ELF-1 (cell line): ENCODE measurements at places on chromosomes 4 and X.

- DNase-seq = no peak
Measured at GRCh38 chr4:48360285-48361011, 19.1 kb downstream of the SLAIN2 start.

- DNase-seq = no peak
Measured at GRCh38 chrX:153968255-153968654, 3.4 kb downstream of the HCFC1 start.

DNA sequence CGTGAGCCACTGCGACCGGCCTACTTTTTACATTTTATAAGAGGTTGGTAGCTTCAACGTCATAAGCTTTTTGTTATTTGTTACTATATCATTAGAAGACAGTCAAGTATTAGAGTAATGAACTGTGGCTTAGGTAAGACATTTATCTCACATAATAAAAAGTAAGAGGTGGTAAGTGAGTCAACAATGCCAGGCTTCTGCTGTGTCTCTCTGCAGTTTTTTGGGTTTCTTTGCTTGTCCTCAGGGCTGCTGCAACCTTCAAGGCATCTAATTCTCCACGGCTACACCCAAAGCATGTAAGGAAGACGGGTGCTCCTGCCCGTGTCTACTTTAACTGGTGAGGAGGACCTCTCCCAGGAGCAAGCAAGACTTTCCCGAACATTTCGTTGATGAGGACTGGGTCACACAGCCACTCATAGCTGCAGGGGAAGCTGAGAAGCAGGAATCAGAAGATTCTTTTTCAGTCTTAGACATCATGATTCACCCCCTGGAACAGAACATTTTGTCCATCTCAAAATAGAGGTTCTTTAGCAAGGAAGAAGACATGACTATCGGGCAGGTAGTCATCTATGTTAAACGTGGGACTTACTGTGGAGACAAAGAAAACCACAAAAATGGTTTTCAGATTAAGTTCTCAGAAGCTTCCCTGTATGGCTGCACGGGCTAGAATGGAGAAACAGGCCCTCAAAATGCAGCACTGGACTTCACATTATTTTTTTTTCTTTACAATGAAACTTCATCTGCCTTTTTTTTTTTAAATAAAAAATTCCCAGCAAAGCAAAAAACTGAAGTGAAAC is 13.0 kb upstream of the RHOH start:
- DNase-seq = no peak

DNA sequence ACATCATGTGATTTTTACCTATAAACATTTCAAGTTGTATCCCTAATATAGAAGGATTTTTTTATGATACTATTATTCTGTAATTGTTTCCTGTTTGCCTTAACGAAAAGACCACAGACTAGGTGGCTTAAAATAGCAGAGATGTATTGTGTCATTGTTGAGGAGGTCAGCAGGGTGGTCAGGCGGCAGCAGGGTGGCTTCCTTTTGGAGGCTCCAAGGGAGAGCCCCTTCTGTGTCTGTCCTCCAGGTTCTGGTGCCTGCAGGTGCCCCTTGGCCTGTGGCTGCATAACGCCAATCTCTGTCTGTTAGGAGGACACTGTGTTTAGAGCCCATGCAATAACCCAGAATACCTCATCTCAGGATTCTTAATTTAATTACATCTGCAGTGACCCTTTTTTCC is 118.1 kb downstream of the TBL1X start:
- DNase-seq = no peak

- DNase-seq = peak; percentile 59
Measured at GRCh38 chrX:139691843-139692505, 16.0 kb downstream of the MCF2 start.

DNA sequence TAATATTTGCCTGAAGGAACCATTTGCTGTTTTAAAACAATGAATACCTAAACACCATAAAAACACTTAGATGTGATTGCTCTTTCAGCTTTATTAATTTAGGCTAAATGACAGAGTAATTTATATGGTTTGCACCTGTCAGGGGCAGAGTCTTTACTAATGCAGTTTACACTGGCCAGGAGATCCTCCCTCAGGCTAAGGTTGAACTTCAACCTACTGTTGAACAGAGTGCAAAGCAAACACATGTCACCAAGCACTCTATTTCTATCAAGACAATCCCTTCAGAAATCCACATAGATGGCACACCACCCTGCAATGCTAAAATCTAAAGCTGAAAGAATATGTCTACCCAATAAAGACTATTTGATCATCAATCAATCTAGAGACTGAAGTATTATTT is 147.3 kb downstream of the KLHL13 start:
- DNase-seq = no peak

GRCh38 chr4:97142893-97143292 is 1000.4 kb downstream of the STPG2 start:
- DNase-seq = no peak

DNA sequence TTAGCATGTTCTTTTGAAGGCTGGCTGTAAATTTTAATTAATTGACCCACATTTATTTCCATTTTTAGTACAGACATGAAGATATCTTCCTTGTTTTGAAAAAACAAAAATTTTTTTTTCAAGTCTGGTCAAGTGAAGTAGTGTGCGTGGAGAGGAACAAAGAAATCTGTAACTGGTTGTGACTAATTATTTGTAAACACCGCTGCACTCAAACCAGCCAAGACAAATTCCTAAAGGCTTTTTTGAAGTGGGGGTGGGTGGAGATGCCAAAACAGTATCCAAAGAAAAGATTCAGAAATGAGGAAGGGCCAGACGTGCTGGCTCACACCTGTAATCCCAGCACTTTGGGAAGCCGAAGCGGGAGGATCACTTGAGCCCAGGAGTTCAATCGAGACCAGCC is 88.3 kb downstream of the SHROOM2 start:
- DNase-seq = no peak

- no peak for DNase-seq
Measured at GRCh38 chr4:27986476-27986875, 1125.8 kb downstream of the STIM2 start.

DNA sequence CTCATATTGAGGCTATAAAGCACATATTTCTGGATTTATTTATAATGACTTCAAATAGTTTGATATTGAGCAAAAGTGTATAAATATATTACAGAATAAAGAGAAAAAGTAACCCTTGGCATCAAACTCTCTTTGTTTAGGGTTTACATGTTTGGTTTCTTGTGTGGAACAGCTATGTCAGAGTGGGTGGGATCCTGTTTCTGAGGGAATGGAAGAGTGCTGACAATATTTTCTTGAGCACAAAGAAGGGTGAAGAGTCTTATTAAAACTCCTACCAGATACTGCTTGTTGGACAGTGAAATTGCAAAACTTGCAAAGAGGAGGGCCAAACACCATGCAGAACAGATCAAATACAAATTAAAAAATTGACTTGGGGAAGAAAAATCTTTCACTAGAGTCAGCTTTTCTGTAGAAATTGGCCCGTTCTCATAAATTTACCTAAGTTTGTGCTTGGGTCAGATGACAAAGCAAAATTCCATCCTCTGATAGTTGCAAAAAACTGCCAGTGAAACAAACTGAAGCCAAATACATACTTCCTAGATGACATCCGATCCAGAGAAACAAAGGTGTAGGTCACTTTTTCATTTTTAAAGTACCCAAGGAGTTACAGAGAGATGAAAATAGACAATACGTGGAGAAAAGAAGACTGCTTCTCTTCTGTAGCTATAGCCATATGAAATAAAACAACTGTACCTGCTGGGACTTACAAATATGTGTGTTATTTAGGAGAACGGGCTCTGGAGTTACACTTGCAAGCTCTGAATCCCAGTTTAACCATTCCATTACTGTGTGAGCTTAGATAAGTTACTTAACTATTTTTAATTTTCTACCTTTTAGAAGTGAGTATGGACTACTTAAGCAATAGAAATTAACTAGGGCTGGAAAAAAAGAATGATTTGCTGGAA is 133.3 kb downstream of the MAML3 start:
- DNase-seq = no peak

DNA sequence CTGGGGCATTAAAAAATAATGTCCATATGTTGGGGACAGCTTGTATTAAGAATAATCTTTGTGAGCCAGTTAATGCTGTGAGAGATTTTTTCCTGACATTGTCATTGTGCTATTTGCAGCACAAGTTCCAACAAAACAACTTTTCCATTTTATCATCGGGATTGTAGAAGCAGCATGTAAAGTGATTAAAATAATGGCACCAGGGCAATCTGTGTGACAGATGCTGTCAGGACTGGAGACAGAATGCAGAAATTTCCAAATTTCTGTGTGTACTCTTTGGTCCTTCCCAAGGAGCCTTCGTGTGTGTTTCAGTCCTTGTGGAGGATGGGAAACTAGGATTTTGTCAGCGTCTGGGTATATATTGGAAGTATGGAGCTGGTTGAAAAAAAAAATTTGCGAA is 101.5 kb upstream of the LIMCH1 start:
- DNase-seq = no peak

DNA sequence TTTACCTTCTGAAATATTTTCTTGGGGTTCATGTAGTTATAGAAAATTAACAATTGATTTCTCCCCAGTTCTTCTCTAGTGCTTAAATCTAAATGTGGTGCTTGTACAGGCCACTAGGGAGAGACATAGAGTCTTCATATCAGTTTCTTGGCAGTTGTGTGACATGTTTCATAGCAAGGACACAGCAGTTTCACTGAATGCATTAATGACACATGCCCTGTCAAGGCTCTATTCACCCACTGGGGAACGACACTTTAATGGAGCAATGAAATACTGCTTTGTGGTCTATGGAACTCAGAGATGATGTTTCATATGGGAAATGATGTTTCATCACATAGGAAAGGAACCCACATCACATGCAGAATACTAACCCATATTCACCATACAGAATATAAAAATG is 2.8 kb downstream of the VEGFC start:
- no peak for DNase-seq

- peak; percentile 8 for DNase-seq
Measured at GRCh38 chr4:37132351-37132974, 112.1 kb upstream of the NWD2 start.

DNA sequence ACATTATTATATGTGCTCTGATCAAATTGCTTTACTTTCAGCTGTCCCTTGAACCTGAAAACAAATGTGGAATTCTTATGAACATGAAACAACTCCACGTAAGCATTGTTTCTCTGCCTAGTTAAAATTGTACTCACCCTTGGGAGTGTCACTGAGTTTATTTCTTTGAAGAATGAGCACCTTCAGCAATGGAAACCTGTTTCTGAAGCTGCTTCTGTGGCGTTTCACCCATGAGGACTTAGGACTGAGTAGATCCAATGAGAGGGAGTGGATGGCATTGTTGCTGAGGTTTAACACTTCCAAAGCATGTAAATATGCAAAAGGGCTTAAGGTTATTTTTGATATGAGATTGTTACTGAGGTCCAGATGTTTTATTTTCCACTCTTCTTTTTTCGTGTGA is 3.2 kb downstream of the LRRC66 start:
- no peak for DNase-seq

GRCh38 chr4:23038626-23039491 is 346.1 kb downstream of the GBA3 start:
- DNase-seq = no peak

DNA sequence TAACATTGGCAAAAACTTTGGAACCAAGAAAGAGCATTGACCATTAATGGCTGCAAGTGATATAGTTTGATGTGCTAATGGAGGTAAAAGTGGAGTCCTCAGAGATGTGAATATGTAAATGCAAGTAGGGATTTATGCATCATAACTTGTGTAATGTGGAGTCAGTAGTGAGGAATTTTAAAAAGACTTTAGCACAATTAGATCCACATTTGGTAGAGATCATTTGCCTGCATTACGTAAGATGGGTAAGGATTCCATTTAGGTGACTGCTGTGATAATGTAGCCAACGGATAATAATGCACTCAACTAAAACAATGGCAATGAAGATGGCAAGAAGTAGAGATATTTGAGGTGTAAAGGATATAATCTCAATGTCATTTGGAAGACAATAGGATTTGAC is 1128.4 kb downstream of the ADGRL3 start:
- no peak for DNase-seq

GRCh38 chr4:73895201-73896175 is 26.3 kb downstream of the CXCL1 start:
- DNase-seq = no peak

GRCh38 chr4:5084911-5085475 is 33.7 kb downstream of the STK32B start:
- DNase-seq = no peak

GRCh38 chrX:28693101-28693500 is 105.9 kb downstream of the IL1RAPL1 start:
- DNase-seq = no peak

- DNase-seq = no peak
Measured at GRCh38 chrX:43836435-43837184, 45.6 kb downstream of the MAOB start.

- DNase-seq = no peak
Measured at GRCh38 chrX:84907324-84907968, 96.2 kb upstream of the APOOL start.

- no peak for DNase-seq
Measured at GRCh38 chr4:153227469-153228075, 23.3 kb downstream of the TRIM2 start.

- DNase-seq = peak; percentile 46
Measured at GRCh38 chrX:64204252-64204651, 1.3 kb downstream of the AMER1 start.

GRCh38 chrX:65866773-65867172 is 173.1 kb downstream of the VSIG4 start:
- DNase-seq = no peak
